ENCODE measurements at places on chromosomes 5 and 9. TPM values are rescaled to one million over a fixed set of nuclear protein-coding genes. Genes with fewer than 3 reads are reported as not detected.

The SPAG8 gene
- total RNA-seq: 3.7 TPM

The INSL6 gene
- total RNA-seq: not detected

The SPEF2 gene
- total RNA-seq: 20.0 TPM

The SLC34A1 gene
- total RNA-seq: not detected

The MYOZ3 gene
- total RNA-seq: 51.5 TPM

The PCDHGA5 gene
- total RNA-seq: 6.1 TPM

The PIP5KL1 gene
- total RNA-seq: not detected

The CDK9 gene
- total RNA-seq: 47.2 TPM

The TENT4A gene
- 21.2 TPM for total RNA-seq

The ZFP2 gene
- 2.9 TPM for total RNA-seq

The C9orf50 gene
- not detected for total RNA-seq

The SMIM32 gene
- total RNA-seq: not detected

The OTULINL gene
- total RNA-seq: 4.4 TPM

The FAM174A gene
- total RNA-seq: 53.2 TPM

The ZDHHC11 gene
- 25.2 TPM for total RNA-seq

The HSDL2 gene
- total RNA-seq: 142 TPM

The FGD3 gene
- 7.1 TPM for total RNA-seq

The PLAC8L1 gene
- not detected for total RNA-seq

The PCDHB4 gene
- 4.0 TPM for total RNA-seq

The SLC6A7 gene
- total RNA-seq: not detected

- DNase-seq: no peak
Measured at GRCh38 chr5:141692533-141692888, 10.5 kb upstream of the ARAP3 start.

DNA sequence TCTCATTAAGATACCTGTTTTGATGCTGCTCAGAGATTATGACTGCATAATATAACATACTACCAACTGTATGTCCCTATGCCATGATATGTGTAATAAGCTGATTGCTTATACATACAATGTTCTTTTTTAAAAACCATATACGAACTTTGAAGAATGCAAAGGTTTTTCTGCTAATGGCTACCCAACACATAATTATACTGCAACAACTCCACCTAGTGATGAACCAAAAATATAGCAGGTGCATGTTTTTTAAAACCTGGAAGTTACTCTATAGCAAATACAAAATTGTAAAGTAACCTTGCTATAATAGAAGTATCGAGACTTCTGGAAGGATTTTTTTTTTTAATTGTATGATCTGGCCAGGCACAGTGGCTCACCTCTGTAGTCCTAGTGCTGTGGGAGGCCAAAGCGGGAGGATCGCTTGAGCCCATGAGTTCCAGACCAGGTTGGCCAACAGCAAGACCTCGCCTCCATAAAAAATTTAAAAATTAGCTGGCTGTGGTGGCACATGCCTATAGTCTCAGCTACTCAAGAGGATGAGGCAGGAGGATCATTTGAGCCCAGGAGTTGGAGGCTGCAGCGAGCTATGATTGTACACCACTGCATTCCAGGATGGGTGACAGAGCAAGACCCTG lies 49.1 kb downstream of the HOMER1 start:
- peak; percentile 38 for DNase-seq

- DNase-seq: peak; percentile 64
Measured at GRCh38 chr9:70805949-70806348, 315.5 kb downstream of the TRPM3 start.

DNA sequence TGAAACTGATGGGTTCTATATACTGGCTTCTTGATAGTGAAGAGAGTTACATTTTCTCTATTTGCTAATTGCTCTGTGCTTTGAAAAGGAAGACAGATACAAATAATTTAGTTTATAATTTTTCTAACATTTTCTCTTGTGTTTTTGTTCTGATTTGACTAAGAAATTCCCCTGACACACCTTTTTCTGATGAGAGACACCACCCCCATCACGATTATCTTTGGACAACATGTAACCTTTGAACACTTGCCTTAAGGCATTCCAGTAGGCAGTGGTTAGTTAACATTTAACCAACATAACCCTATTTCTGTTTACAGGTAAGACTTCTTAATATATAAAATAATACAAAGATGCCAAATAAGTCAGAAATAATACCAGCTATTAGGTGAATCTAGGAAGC lies 4.1 kb upstream of the PTBP3 start:
- DNase-seq: no peak

- DNase-seq: peak; percentile 60
Measured at GRCh38 chr5:136006761-136007251, 22.0 kb upstream of the TGFBI start.

DNA sequence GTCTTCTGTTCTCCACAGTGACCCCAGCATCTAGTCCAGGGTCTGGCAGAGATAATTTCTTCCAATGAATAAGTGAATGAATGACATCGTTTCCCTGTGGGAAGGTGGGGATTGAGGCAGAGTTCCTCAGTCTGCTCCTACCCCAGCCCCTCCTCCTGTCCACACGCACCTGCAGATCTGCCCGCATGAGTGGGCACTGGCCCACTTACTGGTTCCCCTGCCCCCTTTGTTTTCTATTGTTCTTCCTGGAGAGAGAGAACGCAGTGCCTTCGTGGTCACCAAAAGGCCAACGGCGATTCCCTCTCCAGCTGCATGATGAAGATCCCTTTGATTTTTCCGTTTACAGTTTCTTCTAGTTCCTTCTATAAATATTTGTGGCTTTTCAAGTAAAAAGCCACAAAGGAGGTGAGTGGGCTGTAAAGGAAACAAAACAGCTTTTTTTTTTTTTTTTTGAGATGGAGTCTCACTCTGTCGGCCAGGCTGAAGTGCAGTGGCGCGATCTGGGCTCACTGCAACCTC lies 5.8 kb upstream of the FPGS start:
- DNase-seq: no peak

DNA sequence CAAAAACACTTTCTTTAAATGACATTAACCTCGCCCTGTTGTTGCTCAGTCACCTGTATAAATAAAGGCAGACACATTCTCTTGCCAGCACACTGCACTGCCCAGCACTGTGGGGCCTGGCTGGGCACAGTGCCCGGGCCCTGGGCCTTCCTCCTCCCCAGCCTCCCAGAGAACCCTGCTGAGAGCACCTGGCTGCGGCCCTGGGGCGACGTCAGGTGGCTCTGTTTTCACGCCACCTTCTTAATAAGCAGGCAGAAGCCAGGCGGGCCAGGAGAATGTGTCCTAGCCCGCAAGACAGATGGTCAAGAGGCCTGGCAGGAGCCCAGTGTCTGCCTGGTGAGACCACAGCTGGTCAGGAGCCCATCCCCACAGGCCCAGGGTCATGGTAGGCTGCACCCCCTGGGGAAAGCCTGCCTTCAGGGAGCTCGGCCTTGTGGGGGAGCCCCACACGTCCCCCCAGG lies 8.2 kb upstream of the AGPAT2 start:
- peak; percentile 60 for DNase-seq

- no peak for DNase-seq
Measured at GRCh38 chr9:136687721-136688223, 515 bp upstream of the AGPAT2 start.

- DNase-seq: no peak
Measured at GRCh38 chr5:83895860-83896259, 175.2 kb upstream of the HAPLN1 start.

DNA sequence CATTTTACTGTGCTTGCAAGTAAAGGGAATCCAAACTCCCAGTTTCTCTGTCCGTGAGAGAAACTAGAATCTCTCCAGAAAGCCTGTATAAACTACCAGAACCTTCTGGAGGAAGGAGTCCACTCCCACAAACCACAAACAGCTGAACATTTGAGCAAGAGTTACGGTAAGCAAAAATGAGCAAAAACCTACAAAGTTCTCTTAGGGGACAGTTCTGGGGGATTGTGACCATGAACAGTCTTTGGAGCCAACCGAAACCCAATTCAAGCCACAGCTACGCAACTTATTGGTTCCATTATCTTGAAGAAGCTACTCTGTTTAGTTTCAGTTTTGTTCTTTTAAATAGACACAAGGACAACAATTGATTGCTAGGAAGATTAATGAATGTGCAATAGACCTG lies 330.6 kb downstream of the ASTN2 start:
- no peak for DNase-seq

DNA sequence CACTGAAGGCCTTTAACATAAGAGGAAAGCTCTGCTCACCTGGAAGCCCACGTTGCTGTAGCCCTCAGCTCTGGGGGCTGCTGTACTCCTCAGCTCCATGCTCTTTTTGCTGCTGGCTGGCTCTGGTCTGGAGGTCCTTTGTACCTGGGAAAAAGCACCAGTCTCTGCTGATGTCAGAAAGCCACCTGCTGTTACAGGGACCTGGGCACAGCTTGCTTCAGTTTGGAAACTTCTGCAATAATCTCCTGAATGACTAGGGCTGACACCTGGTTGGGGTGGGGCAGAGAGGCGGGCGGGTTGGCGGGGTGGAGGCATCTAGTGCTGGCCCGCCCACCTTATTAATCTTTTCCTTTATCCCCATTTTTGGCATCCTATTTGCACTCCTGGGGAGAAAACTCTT lies at the start of gene SLC28A3:
Gene SLC28A3, minus strand, starts transcription at position 224 of the 400 bp plus-strand sequence. Its CDS starts 125 bp downstream, at position 99.
- DNase-seq: peak; percentile 13

DNA sequence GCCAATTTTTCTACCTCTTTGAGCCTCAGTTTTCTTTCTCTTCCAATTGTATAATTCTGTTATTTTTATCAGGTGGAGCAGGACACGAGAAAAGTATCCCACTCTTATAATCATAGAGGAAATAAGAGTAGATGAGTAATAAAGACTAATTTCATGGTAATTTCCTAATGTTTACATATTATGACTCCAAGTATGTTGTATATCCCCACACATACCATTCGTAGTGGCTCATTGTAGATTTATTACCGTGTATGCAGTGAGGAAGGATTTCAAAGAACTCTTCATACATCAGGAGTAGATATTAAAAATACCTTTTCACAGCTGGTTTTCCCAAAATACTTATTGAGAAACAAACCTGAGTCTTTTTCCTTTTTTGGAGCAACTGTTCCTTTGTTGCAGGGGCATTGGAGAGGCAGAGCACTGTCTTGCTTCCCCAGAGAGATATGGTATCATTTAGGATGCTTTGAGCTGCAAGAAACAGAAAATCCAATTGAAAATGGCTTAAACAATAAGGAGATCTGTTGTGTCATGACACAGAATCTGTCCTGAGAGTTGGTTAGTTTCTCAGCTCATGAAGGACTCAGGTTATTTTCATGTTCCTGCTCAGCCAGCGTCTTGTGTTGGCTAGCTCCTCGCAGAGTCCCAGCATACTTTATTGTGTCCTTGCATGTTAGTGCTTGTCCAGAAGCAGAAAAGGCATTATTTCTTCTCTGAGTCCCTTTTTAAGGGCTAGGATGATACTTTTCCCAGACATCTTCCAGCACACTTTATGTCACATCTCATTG lies 291.2 kb downstream of the ARHGAP26 start:
- DNase-seq: no peak

GRCh38 chr5:126776499-126777256 lies at the start of gene LMNB1:
LMNB1 (plus strand) TSS chr5:126777136; CDS start chr5:126777509, 373 bp downstream.
- DNase-seq: peak; percentile 98

DNA sequence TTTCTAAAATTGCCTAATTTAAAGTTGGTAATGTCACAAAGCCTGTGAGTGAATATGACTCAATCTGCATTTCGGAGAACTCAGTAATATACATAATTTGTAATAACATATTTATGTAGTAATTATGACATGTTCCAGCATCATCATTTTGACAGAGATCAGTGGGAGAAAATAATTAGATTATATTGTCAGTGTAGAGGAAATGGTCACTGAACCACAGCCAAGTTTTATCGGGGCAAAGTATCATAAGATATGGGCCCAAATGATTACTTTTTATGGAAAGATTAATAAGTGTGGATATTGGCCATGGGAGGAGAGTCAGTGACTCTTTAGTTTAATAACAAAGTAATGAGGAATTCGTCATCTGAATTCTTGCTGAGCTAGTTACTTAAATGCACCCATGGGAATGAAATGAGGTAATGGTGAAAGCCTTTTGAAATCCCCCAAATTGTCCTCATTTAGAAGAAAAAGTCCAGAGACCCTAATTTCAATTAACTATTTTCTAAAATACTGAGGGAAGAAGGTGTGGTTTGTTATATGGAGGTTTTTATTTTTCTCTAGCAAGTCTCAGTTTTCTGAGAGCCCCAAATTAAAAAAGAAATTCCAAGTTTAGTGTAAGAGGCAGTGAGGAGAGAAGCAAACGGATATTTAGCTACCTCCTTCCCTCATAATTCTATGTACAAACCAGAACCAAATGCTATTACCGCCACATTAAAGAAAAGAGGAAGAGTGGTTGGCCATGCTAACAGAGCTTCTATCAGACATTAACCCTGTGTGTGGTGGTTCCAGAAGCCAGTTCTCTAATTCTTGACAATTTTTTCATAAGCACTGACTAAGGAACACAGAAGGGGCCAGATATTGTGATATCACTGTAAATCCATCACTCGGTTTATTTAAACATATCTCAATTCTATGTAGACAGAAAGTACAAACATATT lies 37.7 kb upstream of the MRPS30 start:
- peak; percentile 16 for DNase-seq

Measured in tongue (tissue), 3 donors.